ENCODE measurements at places on chromosomes 3 and 15.
A peak's percentile ranks its signal among the peaks of the same experiment; 100 is the strongest.

DNA sequence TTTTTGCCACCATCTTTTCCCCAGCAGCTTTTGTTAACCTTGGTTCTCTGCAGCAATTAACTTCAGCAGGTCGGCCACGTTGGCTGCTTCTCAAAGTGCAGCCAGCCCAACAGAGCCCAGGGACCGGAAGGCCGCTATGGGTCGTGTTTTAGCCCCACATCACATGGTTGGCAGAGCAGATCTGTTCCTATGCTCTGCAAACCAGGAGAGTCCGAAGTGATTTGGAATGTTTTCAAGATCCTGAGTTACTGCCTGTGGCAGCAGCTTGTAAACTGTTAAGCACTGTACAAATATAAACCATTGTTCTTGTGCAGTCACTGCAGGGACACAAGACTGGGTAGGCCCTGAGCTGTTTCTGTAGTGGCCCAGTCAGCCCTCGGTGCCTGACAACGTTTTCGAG, 69.6 kb upstream of the MYZAP start:
- no peak for DNase-seq

GRCh38 chr3:117699058-117699457, 989.5 kb downstream of the TUSC7 start:
- DNase-seq, result no peak

DNA sequence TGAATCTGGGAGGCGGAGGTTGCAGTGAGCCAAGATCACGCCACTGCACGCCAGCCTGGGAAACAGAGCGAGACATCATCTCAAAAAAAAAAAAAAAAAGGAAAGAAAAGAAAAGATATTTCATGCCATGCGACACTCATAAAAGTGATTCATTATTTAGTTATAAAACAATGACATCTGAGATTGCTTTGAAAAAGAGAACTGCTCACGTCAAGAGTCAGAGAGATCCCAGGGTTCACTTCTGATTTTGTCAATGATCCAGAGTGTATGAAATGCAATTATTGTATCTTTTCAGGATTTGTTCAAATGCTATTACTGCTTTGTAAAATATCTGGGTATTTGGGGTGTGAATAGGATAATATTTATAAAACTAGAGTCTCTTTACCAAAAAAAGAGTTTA, 6.0 kb upstream of the SAMD7 start:
- no peak for DNase-seq

DNA sequence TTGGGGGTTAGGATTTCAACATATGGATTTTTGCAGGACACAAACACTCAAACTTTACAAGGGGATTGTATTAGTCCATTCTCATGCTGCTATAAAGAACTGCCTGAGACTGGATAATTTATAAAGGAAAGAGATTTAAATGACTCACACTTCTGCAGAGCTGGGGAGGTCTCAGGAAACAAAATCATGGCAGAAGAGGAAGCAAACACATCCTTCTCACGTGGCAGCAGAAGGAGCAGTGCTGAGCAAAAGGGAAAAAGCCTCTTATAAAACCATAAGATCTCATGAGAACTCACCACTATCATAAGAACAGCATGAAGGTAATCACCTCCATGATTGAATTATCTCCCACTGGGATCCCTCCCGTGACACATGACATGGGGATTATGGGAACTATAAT, 1183.1 kb downstream of the ZPLD1 start:
- DNase-seq, result no peak

DNA sequence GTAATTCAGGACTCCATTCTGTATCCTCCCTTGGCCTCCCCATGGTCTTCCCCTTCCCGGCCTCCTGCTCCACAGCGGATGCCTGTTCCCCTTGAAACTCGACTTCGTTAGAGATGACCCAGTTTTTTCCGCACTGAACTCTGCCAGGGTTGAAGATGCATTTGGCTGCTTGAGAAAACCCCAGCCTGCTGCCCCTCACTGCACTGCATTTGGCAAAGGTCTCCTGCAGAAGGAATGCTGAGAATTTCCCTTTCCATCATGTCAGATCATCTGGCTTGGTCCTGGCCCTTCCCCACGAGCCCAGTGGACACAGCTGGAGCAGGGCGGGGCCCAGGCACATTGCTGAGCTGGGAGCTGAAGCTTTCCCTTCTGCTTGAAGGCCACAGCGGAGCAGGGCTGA, 37.6 kb upstream of the RGMA start:
- DNase-seq, result no peak

GRCh38 chr3:188949996-188950395, 221.8 kb upstream of the TPRG1 start:
- DNase-seq, result no peak

- DNase-seq, result no peak
Observed at GRCh38 chr3:23811185-23811527, 5.4 kb downstream of the UBE2E1 start.

- no peak for DNase-seq
Observed at GRCh38 chr3:7934362-7934761, 567.3 kb upstream of the LMCD1 start.

DNA sequence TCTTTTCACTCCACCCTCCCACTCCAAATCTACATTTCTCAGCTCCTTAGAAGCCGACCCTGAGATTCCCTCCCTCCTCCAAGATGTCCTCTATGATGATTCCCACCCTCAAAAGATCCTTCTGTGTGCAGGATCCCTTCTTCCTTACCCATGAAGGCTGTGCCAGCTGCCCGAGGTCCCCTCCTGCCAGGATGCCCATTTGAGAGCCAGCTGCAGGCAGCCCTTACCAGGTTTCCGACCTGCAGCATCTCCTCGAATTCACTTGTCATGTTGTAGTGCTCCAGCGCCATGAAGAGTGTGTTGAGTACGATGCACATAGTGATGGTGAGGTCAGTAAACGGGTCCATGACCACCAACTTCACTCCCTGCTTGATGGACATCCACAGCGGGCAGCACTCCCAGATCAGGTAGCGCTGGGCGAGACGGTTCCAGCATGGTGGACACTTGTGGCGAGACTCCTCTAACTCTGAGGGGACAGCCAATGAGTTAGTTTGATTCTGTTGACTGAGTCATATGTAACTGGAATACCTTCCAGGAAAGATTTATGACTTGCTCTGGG, 51.9 kb downstream of the SCN5A start:
- no peak for DNase-seq

DNA sequence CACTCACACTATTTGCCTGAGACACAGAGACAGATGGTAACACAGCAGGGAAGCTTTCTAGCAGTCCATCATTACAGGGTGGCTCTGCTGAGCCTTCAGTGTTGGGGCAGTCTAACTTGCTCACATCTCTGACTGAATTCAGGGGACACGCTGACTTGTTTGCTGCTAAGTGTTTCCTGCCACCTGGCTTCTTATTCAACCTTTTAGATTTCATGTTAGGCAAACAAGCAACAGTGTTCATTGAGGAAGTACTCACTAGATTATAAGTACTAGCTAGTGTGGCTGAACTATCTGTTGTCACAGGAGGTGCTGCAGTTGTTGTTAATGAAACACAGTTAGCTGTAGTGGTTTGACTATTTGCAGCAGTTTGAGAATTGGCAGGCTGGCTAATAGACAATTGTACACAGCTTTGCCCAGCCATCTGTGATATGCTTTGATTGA, 37.3 kb downstream of the USF3 start:
- no peak for DNase-seq

GRCh38 chr15:59180945-59181600, 25.6 kb upstream of the LDHAL6B start:
- no peak for DNase-seq

DNA sequence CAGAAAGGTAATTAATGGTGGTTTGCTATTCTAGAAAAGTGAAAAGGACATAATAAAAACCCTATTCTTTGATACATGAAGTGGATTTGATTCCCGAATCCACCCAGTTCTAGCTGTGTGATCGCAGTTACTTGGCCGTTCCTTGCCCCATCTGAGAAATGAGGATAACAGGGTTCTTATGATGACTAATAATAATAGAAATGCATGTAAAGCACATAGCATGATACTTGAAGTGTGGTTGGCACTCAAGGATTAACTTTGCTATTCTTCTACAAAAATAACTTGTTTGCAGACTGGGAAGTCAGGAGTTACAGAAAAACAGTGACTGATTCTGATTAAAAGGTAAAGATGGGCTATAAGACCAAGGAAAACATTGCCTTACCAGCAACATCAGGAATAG, 26.8 kb downstream of the PARL start:
- no peak for DNase-seq

GRCh38 chr3:112811917-112812660, 34.6 kb downstream of the CD200R1L start:
- DNase-seq, result no peak

GRCh38 chr3:62100282-62100989, 272.9 kb downstream of the FEZF2 start:
- peak; percentile 4 for DNase-seq

DNA sequence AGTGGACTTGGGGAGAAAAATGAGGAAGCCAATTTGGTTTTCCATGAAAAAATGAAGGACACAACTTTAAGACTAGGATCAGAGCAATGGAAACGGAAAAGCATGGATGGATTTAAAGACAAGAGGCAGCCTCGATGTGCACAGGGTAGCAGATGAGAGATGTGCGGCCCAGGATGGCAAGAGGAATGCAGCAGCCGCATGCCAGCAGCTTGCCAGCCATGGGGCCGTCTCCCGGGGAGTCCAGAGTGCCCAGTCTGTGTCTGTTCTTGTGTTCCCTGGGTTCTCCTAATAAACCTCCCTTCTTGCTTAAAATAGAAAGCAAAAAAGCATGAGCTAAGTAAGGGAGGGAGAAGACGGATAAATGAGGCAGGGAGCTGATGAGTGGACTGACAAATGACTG, 68.0 kb upstream of the IQSEC1 start:
- no peak for DNase-seq

DNA sequence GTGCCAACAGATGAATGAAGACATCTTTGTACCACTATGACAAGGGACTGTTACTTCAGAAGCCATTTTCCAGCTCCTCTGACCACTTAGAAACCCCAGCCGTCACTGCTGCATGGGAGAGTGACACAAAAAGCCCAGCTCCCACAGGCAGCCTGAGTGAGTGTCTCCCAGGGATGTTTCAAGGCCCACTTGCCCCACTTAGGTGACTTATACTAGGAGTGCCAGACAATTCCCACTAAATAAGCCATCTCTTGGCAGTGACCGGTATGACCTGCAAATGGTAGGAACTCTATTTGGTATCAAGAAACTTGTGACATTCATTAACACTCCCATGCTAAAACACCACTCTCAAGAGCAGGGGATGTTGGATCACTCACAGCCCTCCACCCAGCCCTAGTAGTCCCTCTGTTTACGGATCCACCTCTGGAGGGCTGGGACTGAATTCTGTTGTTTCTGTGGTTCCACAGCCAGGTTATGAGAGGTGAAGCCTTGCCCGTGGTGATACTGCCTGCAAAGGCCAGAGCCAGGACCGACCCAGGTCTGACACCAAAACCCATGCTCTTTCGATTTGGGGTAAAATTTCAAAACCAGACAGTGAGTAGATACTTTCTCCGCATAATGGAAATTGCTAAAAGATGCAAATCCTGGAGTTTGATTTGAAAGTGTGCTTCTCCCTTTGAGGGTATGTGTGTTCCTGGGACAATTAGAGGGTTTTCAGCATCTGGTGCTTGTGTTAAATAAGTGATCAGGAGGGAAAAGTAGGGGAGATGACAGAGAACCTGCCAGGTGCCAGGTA, 14.5 kb downstream of the RBP1 start:
- DNase-seq, result no peak

- no peak for DNase-seq
Observed at GRCh38 chr15:71224024-71224423, 108.8 kb downstream of the THSD4 start.

- no peak for DNase-seq
Observed at GRCh38 chr3:126711121-126711760, 7.2 kb downstream of the CHCHD6 start.

DNA sequence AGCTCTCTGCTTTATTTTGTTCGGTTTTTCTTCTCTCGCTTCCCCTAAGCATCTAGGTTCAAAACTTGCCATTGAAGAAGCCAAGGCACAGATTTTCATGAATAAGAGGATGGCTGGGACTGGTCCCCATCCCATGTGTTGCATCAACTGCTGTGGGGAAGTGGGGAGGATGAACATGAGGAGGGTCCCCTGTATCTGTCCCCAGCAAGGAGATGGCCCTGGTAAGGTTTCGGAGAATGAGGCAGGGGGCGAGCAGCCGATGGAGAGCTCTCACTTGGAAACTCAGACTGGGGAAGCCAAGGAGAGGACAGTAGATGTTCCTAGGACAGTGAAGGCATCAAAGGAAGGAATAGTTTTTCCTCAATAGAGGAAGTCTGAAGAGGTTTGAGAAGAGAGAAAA, 142.0 kb upstream of the ATP2B2 start:
- DNase-seq, result no peak

Measured in SK-MEL-5 (cell line).